ENCODE measurements at places on chromosomes 16 and 17.
A peak's percentile ranks its signal among the peaks of the same experiment; 100 is the strongest.

DNA sequence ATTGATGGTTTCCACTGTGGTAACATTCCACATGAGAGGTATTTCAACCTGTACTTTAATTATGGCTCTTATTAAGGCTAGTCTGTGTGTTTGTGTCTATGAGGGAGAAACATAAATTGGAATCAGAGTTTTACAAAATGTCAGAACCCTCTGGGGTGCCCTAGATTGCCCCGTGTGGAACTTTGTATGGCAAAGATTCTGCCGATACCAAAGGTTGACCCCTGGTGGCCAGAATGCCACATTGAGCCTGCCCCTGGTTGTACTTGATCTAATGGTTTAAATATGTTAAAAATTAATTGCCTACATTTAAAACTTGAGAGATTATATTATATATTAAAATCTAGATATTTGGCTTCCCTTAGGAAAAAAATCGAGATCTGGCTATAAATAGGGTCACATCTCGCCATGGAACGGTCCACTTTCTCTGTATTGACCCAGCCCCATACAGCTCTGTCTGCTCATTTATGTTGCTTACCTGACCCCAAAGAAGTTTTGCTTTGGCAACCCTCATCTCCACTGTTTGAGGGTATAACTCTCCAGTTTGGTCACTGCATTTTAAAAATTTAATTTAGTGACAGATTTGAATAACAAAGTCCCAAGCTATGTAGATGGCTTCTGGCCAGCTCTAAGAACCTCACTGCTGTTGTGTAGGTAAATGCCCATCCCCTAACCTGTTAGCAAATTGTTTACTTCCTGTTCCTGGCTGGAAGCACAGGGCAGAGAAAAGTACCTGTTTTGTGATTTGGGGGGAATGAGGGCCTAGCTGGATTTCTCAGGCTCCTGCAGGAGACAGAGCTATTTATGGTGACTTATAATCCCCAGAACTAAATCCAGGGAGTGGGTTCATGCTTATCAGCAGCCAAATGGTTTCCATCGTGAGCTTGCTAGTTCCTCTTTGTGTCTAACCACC lies 95.0 kb downstream of the PLCG2 start:
- peak; percentile 54 for DNase-seq

- DNase-seq = no peak
Observed at GRCh38 chr16:16048904-16049582, 99.6 kb downstream of the ABCC1 start.

GRCh38 chr16:10740000-10740844 lies 3.4 kb upstream of the NUBP1 start:
- no peak for DNase-seq

DNA sequence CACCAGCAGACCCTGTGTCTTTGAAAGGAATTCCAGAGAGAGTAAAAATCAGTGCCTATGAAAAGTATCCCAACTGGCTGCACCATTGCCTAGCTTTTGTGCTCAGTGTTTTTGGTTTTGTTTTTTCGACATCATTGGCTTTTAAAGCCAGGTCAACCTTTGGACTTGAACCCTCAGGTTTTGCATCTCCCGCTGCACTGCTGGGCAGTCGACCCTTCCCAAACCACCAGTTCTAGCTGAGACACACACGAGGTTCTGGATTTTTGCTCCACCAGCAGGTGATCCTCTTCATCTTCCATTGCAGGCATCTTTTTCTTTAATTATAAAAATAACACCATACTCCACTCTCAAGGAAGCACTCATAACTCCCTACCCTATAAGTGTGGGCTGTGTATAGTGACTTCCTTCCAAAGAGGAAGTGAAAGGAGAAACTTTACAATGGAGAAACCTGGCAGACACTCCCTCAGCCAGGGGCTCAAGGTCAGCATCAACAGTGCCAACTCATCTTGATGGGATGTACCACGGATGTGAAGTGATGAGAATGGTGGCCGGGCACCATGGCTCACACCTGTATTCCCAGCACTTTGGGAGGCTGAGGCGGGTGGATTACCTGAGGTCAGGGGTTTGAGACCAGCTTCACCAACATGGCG lies 57.8 kb downstream of the BMERB1 start:
- no peak for DNase-seq

GRCh38 chr16:56388209-56388608 lies 37.1 kb downstream of the AMFR start:
- no peak for DNase-seq

DNA sequence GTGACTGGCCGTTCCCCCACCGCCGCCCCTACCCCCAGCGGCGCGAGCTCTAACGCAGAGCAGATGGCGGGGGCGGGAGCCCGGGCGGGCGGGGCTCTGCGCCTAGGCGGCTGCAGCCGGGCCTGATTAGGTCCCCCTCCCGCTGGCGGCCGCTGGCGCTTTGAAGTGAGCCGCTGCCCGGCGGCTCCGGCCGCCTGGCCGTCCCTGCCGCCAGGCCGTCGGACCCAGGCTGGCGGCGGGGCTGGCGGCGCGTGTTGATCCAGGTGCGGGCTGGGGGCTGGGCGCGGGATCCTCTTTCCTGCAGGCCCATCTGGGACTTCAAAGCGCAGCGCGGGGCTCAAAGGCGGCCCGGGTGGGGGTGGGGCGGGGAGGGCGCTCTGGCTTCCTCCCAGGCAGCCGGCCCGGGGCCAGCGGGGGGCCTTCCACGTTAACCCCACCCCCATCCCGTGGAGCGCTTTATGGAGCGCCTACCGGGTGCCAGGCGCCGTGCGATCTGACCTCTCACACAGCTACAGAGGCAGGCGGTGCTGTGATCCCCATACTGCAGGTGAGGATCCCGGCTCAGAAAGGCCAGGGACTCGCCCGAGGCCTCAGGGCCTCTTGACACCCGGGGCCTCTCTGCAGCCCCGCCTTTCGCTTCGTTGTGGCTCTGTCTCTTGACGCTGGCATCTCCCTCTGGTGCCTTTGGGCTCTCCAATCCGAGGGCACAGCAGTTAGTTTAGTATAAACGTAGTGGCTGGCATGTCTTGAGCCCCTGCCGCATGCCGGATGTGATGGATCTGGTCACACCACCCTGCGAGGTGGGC lies 80.0 kb upstream of the NKD1 start:
- DNase-seq = no peak

GRCh38 chr17:77189148-77189547 lies 48.4 kb downstream of the SEC14L1 start:
- peak; percentile 14 for DNase-seq

DNA sequence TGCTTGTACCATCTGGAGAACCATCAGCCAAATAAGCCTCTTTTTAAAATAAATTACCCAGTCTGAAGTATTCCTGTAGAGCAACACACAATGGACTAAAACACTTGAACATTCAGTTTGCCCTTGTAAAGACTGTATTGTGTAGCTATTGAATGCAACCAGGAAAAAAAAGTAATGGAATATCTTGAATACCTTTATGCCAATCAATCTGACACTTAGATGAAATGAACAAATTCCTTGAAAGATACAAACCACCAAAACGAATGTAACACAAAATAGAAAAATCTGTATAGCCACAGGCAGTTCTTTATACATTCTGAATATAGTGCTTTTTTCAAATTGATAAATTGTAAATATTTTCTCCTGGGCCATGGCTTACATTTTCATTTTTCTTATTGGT lies 63.3 kb upstream of the KCNJ16 start:
- DNase-seq = no peak

- DNase-seq = no peak
Observed at GRCh38 chr17:5629128-5629527, 44.8 kb upstream of the NLRP1 start.

DNA sequence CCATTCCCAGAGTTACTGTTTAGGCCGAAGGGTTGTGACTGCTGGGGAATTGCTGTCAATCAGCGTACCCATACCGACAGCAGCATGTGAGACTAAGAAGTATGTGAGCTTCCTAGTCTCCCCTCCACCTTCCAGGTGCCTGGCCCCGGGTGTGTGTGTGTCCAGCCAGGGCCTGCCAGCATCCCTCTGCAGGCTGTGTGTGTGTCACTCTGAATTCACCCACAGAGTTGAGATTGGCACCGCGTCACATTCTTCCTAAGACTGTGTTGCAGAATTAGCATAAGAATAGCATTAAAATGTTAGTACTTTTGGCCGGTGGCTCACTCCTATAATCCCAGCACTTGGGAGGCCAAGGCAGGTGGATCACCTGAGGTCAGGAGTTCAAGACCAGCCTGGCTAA lies 31.8 kb downstream of the PRMT7 start:
- DNase-seq = no peak

- DNase-seq = no peak
Observed at GRCh38 chr16:921321-921905, 49.4 kb downstream of the LMF1 start.

GRCh38 chr17:77247609-77248008 lies 106.8 kb downstream of the SEC14L1 start:
- DNase-seq = no peak

GRCh38 chr17:60169921-60170817 lies 20.4 kb downstream of the CA4 start:
- DNase-seq = peak; percentile 25

DNA sequence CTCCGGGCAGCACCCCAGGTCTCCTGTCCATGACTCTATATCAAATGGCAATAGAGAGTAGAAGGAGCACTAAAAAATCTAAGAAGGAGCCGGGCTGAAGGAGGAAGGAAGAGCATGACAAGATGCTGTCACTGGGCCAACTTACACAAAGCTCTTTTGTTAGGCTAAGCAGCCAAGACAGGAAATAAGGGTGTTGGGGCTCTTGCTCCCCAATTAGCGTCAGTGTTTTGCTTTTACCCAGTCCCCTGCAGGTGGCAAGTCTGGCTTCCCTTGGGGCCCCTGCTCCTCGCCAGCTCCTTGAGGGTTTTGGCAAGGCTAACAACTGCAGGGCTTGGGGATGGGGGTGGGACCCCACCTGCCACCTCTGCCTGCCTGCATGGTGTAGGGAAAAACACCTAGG lies 120.5 kb downstream of the CCT6B start:
- DNase-seq = peak; percentile 6

DNA sequence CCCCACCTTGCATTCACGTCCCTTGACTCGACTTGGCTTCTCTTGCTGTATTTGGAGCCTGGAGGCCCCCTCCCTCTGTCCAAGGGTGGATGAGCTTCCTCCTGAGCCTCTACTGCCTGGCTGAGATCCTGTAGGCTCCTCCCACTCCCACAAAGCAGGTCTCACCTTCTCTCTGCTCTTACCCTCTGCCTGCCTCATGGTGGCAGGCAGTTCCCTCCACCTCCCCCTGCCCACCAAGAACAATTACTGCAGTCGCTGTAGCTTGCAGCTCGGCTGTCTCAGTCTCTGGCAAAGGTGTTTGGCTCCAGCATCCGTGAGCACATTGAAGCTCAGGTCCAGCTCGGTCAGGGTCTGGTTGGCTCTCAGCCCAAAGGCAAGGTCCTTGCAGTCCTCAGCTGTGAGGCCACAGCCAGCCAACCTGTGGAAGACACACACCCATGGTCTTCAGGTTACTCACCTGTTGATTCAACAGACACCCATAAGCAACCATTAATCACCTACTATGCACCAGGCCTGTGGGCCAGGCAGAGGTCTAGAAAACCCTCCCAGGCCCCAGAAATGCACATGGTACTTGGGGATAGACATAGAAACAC lies 42.6 kb downstream of the NLRP1 start:
- no peak for DNase-seq

- no peak for DNase-seq
Observed at GRCh38 chr17:30000755-30001257, 59.4 kb downstream of the EFCAB5 start.

DNA sequence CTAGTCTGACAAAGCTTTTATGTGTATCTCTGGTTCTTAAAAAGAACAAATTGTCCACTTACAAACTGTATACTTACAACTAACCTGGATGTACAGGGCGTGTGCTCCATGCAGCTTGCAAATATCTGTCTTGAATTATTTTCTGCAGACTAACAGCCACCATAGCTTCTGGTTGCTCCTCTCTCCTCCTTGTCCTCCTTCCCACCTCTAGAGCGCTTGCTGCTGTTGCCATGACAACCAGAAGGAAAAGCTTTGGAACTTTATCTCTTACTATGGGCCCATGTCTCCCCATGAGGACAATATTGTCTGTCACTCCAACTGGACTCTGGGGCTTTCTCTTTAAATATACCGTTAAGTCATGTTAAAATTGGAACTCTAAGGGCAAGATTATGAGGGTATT lies 71.5 kb upstream of the DHX40 start:
- DNase-seq = no peak

- no peak for DNase-seq
Observed at GRCh38 chr17:50258647-50259476, 15.4 kb upstream of the TMEM92 start.

DNA sequence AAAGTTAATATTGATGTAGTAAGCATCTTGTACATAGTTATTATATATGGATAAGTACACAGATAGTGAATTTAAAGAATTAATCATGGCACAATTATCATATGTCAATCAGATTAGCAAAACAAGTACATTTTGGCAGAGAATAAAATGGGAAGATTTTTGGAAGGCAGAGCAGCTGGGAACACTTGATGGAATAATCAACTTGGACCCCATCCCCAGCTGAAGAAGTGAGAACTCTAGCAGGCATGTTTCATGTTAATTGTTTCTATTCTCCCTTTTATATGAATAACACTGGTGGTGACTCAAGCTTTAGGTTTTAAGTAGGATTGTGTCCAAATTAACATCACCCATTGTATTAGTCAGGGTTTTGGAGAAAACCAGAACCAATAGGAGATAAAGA lies 198.7 kb downstream of the KCNJ2 start:
- no peak for DNase-seq

GRCh38 chr16:53755026-53755910 lies 51.3 kb downstream of the FTO start:
- no peak for DNase-seq

GRCh38 chr17:8153031-8153451 lies 837 bp upstream of the PER1 start:
- DNase-seq = no peak

- no peak for DNase-seq
Observed at GRCh38 chr16:10852286-10852685, 24.7 kb upstream of the CIITA start.

GRCh38 chr17:65121916-65122806 lies 15.0 kb upstream of the RGS9 start:
- DNase-seq = peak; percentile 18

GRCh38 chr16:16578701-16579100 lies 199.8 kb downstream of the NPIPA7 start:
- no peak for DNase-seq

- DNase-seq = no peak
Observed at GRCh38 chr17:28385406-28385805, 13.9 kb downstream of the SARM1 start.

GRCh38 chr16:75197522-75198134 lies 9.3 kb downstream of the CTRB2 start:
- no peak for DNase-seq

GRCh38 chr17:16346721-16347271 lies 6.5 kb downstream of the CENPV start:
- DNase-seq = no peak

All from CD4-positive, alpha-beta T cell treated with Interleukin-2 at 100 ng/mL for 4 hours (primary cell).